Progenitor cell of endocrine pancreas (in vitro differentiated cells): ENCODE measurements at places on chromosomes 6 and 20.

DNA sequence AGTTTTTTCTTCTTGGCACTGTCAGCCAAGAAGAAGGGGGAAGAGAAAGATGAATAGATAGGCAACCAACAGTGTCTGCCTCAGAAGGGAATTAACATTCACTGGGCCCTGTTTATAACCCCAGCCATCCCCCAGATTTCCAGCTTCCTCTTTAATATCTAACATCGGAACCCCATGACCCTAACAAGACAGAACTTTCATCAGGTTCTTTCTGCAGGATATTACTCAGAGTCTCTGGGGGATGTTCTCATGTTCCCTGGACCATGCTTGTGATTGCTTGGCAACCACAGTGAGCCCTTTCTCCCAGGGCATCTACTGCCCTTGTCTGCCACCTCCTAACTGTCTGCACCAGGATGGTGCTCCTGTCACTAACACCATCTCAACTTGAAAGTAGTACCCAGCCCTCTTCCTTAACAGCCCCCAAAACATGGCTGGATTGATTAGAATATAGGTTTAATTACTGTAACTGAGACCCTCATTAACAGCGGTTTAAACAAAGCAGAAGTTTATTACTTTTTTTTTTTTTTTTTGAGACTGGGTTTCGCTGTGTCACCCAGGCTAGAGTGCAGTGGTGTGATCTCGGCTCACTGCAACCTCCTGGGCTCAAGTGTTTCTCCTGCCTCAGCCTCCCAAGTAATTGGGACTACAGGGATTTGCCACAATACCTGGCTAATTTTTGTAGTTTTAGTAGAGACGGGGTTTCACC, 12.0 kb upstream of the PTPN1 start:
- no peak for DNase-seq

DNA sequence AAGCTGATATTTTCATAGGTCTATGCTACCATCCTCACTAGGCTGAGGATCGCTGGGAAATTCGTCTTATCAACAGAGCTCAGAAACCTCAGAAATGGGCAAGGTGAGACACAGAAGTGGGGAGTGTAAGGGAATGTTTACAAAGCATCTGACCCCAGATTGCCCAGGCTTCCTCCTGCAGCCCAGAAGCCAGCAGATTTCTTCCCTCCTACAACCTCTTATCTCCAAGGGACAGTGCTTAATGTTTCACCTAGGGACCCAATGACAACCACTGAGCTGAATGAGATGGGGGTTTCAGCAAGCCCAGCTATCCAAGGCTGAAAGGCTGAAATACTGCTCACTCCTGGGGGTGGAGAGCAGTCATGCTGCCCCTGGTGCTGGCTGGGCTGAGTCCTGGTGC, 52.4 kb upstream of the TBC1D7 start:
- DNase-seq = no peak

- DNase-seq = no peak
These were observed 434.2 kb downstream of the BCKDHB start for GRCh38 chr6:80540700-80541099.

- no peak for DNase-seq
These were observed 1.9 kb upstream of the POU3F2 start for GRCh38 chr6:98832284-98833056.

DNA sequence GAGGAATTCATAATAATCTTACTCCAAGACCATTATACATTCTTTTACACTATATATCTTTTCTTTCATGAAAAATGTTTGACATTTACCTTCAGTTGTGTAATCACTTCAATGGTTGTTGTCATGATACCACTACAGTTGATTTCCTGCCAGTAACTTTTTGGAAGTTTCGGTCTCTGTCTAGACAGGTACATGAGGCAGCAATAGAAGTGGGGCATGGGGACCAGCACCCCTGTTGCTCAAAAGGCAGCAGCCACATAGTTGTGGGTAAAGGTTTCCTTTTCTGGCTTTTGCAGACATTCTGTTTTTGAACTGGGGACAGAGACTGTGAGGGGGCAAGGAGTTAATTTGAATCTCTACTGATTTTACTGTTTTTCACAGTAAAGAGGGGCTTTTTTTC, 14.1 kb downstream of the SAMD5 start:
- no peak for DNase-seq

- DNase-seq = no peak
These were observed 4.9 kb downstream of the ADGRB3 start for GRCh38 chr6:68639826-68640490.

DNA sequence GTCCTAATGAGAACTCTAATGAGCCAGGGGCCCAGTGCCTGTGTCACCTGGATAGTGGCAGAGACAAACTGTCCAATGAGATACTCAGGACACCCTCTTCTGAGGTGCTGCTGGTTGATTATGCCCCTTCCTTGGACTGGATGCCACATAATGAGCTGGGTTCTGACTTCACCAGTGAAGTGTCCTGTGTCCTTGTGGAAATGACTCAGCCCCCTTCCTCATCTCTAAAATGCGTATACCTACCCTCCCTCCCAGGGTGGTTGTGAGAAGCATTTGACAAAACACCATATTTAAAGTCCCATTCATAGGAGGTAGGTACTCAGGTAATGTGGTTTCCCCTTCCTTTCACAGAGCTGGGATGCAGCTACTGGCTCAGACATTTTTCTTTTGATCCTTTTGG, 28.4 kb upstream of the RNF24 start:
- no peak for DNase-seq

DNA sequence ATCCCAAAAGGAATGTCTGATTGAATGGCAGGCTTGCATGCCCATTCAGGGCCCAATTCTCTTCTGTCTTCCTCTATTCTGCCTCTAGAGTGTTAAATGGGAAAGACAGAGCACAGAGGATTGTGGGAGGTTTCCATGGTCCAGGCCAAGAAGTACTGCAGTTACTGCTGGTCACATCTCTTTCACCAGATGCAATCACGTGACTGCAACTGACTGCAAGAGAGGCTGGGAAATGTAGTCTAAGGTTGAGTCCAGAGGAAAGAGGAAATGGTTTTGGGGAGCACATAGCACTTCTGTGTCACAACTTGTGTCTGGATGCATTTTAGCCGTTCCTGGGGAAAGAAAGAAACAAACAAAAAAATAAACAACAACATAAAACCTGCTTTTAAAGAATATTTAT, 336.4 kb upstream of the BTBD3 start:
- DNase-seq = no peak

DNA sequence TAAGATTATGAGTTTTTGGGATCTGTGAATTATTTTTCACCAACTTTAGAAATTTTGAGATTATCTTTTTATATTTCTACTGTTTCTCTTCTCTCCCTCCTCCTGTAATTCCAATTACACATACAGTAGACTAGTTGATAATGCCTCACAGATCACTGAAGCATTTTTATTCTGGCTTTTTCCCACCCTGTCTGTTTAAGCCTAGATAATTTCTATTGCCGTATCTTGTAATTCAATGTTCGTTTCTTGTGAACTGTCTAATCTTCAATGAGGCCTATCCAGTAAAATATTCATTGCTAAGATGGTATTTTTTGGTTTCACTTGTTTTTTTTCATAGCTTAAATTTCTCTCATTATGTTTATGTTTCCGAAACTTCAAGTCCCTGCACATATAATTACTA, 12.0 kb downstream of the MDN1 start:
- no peak for DNase-seq

GRCh38 chr6:24396824-24397223, 5.9 kb upstream of the MRS2 start:
- DNase-seq = no peak

DNA sequence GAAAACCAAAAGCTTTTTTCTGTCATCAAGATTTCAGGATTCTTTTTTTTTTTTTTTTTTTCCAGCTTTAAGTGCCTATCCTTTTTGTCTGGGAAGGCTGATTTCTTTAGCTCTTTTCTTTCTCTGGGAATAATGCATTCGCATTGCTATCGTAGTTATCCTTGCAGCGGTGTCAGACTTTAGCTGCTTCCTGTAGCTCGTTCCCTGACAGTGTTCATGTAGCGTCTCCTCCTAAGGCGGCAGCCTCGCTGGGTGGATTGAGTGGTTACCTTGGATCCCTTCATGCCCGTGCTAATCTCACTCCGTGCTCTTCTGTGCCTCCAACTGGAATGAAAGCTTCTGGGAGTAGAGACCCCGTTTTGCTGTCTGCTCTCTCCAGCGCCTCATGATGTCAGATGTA, 43.1 kb downstream of the UST start:
- no peak for DNase-seq

GRCh38 chr6:112906726-112907125, 559.6 kb downstream of the RFPL4B start:
- DNase-seq = no peak

DNA sequence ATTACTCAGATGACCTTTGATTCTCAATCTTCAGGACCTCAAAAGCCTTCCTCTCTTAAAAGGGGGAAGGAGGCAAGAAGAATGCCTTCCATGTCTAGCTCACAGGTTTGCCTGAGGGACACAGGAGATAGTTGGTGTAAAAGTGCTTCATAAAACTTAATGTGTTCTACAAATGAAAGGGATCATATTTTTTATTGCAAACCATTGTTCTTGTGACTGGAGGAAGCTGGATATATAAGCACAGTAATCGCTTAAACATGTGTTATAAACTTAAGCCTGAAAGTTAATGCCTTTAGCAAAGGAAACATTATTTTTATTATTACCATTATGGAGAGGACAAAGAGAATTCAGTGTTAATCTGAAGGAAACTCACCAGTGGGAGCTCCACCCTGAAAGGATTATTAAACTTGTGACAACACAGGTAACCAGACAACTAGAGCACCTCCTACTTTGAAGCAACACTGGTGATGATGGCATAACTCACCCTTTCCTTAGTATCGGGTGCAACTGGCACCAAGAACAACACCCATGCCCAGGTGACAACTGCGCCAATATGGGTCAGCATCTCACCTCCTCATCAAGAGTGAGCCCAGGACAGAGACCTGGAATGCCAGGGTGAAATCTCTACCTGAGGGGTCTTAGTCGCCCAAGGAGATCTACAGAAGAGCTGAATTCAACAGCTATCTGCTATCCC, 288.7 kb upstream of the PRDM1 start:
- no peak for DNase-seq

GRCh38 chr20:18138266-18138582, 561 bp downstream of the KAT14 start:
- DNase-seq = no peak

- DNase-seq = no peak
These were observed 2.2 kb upstream of the PRDM13 start for GRCh38 chr6:99604166-99605073.

GRCh38 chr20:50724851-50725723, 6.3 kb upstream of the PARD6B start:
- DNase-seq = no peak

DNA sequence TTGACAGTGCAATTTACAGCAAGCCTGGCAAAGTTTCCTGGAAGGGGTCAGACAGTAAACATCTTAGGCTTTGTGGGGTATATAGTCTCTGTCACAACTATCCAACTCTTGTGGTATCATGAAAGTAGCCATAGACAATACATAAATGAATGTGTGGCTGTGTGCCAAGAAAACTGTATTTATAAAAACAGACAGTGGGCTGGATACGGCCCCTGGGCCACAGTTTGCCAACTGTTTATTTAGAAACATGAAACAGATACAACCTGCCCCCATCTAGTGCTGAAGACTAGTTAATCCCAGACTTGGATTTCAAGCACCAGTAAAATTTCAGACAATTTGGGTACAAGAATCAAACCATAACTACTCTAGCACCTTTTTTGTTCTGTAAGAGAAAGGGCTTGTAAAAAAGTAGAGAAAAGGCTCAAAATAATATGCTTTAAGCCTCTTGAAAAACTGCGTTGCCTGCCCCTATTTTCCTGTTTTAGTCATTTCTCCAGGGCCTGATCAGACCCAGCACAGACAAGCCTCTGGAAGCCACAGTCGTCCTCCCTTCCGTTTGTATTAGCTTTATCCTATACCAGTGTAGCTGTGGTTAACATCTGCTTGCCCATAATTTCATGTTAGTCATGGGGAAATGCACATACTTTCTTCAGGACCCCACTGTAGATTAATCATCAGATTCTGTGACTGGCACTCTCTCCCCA, 30.8 kb downstream of the JAG1 start:
- no peak for DNase-seq

DNA sequence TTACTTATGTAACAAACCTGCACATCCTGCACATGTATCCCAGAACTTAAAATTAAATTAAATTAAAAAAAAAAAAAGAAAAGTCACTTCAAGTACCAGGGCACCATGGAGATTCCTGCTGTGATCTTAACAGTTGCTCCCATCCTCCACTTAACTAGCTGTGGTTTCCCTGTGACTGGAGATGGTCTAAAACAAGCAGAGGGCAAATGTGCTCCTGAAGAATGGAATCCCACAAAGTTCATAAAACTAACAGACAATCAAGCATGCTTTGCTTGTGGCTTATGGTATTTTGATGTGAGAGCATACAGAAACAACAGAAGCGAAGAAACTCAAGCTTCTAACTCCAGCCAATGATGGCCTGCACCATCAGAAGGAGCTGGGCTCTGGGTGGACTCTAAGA, 153.6 kb upstream of the KCNK16 start:
- DNase-seq = no peak

GRCh38 chr20:63373996-63374395, 12.8 kb upstream of the CHRNA4 start:
- DNase-seq = no peak
